NCI-H1436 treated with DMSO at 0.1 percent for 48 hours (cell line): ENCODE measurements at places on chromosomes 7 and 10.

GRCh38 chr7:157817433-157817832 is 480.6 kb downstream of the DNAJB6 start:
- no peak for DNase-seq

GRCh38 chr7:138829335-138829734 is 31.3 kb upstream of the ATP6V0A4 start:
- DNase-seq = no peak

- DNase-seq = no peak
Observed at GRCh38 chr7:70693321-70693685, 438.6 kb upstream of the GALNT17 start.

GRCh38 chr10:5538446-5538845 is 13.7 kb downstream of the CALML3 start:
- no peak for DNase-seq

DNA sequence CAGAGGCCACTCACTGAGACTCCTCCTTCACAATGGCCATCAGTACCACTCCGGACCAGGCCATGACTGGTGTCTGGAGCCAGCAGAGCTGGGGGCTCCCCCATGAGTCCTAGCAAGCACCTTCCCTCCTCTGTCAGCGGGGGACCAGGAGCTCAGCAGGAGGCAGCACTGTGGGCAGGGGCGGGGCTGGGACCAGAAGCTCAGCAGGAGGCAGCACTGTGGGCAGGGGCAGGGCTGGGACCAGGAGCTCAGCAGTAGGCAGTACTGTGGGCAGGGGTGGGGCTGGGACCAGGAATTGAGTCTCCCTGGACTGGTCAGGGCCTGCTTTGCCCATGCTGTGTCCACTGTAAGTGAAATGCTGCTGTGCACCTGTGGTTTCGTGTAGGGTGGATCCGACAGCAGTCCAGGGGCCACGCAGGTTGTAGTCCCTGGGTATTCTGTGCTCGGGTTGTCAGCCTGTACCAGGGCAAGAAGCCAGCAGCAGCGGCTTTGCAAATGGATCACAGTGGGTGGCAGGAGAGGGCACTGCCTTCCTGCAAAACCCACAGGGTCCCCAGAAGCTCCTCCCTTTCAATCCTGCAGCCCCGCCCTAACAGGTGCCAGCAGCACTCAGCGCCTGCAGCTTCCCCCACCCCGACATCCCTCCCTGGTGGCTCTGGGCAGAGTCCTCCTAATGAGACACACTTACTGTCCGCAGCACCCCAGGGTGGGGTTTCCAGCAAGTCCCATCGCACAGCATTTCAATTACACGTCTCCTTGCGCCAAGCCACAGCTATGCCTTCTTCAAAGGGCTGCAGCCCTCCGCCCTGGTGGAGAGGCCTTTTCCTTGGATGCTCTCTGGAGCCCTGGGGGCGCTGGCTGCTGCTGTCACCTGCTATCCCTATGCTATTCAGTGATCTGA is 220.5 kb downstream of the TCERG1L start:
- peak; percentile 61 for DNase-seq

DNA sequence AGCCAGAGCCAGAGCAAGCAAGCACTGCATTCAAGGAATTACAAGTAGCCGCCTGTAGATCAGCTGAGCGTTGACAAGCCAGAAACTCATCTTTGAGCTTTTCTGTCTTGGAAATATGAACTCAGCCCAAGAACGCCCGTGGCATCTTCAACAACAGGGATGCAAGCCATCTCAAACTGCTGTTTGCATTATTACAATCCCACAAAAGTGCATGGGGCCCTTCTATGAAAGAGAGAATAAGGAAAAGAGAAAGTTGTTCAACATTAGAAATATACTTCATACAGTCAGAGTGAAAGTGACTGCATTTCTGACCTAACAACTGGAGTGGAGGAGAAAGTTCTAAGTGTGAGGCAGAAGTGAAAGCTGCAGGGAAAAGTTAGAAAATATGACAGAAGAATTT is 6.5 kb downstream of the SGCE start:
- no peak for DNase-seq

DNA sequence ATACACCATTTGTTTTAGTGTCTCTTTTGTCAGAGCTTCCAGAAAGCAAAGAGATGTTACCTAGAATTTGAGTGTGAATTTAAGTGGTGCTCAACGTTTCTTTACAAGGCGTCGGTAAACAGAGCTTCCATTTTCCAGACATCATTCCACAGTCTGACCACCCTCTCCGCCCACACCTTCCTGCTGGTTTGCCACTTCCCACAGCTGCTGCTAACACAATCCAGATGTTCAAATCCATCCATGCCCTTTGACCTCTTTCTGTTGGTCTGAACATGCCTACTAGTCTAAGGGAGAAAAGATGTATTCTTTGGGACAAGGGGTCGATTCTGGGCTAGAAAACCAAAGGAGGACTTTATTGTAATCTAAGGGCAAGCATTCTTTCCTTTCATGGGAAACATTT is 86.1 kb downstream of the FAM107B start:
- no peak for DNase-seq

GRCh38 chr7:18471476-18472160 is 23.9 kb upstream of the HDAC9 start:
- no peak for DNase-seq
